CD4-positive, alpha-beta T cell treated with Interleukin-6 for 4 hours (primary cell): ENCODE measurements at places on chromosomes 6 and 20.

GRCh38 chr6:11292091-11292490 lies 59.6 kb upstream of the NEDD9 start:
- DNase-seq = no peak

GRCh38 chr6:144621332-144621731 lies 336.2 kb downstream of the UTRN start:
- DNase-seq = no peak

- DNase-seq = no peak
These were observed 442.2 kb upstream of the MAN1A1 start for GRCh38 chr6:119791736-119792135.

DNA sequence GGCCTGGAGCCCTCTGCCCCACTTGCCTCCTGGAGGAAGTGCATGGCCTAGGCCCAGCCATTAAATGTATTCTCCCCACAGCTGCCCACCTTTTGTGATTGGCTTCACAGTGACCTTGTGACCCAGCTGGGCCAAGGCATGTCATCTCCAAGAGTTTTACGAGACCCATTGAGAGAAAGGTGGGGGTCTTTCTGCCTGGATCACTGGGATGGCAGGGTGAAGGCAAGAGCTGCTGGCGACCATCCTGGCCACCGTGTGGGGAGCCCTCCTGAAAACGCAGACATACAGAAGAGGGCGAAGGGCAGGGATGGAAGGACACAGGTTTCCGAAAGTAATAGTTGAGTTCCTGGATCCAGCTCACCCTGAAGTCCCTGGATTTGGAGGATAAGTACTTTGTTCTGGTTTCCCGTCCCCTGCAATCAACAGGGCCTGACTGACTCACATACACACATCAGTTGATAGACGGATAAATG lies 12.3 kb upstream of the SPO11 start:
- DNase-seq = no peak

GRCh38 chr6:16901782-16902181 lies 140.5 kb upstream of the ATXN1 start:
- DNase-seq = no peak

DNA sequence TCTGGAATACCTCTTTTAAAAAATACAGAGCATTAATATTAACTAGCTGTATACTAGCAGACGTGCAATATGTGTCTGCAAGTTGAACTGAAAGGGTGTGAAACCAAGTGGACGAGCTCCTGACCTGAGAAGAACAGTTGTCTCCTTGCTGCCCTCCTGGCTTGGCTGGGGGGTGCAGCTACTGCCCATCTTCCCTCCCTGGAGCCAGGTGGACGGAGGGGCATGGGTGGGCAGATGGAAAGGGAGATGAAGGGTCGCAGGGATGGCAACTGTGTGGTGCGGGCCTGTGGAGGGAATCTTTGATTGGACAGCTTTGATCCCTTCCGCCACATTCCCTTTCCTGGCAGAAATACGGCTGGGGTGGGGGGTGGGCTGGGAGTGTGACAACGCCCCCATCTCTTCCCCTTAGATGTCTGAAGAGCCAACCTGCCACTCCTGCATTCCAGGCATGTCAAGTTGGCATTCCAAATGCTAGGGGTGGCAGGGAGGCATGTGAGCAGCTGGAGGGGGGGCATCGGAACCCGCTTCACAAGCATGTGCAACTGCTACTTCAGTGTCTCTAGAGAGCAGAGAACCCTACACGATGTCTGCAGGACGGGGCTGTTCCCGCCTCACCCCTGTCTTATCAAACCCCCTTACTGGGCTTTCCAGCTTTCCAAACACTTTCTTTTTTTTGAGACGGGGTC lies 37.3 kb downstream of the SRSF3 start:
- DNase-seq = no peak
